GM06990 (cell line): ENCODE measurements at places on chromosomes 11 and 22.

DNA sequence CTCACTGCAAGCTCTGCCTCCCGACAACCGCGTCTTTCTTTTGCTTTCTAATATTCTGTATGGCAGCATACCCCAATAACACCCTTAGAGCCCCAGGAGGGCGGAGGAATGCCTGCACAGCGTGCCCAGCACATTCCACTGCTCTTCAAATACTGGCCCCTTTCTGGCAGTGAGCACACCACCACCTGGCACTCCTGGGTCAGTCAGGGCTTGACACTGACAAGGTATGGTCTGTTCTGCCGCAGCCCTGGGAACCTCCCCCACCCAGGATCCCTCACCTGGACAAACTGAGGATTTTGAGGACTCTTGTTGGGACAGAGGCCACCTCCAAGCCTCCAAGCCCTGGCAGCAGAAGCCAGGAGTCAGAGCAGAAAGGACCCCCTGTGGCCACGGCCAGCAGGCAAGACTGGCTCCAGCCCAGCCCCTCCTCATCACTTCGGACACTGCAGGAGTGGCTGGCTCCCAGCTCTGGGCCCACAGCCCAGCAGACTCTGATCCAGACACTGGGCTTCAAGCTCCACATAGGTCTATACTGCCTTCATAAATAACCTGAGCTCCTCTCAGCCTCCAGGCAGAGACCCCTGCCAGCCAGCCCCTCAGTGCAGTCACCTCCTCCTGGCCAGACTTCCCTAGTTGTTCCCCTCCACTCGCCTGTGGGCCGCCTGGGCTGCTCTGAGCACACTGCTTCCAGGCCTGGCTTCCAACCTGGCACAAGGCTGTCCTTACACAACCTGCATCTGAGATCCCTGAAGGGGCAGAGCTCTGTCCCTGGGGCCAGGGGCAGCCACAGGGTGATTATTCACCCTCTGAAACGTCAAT is 14.5 kb downstream of the CARS1 start:
- DNase-seq, result no peak

GRCh38 chr22:29625090-29625825 is 21.8 kb downstream of the NF2 start:
- no peak for DNase-seq

GRCh38 chr22:44086271-44087088 is 62.4 kb downstream of the PARVB start:
- no peak for DNase-seq

- no peak for DNase-seq
Observed at GRCh38 chr11:44579302-44579761, 13.9 kb downstream of the CD82 start.

GRCh38 chr11:11579012-11579988 is 42.5 kb downstream of the GALNT18 start:
- no peak for DNase-seq

- DNase-seq, result no peak
Observed at GRCh38 chr11:26753723-26754504, 32.1 kb upstream of the SLC5A12 start.

- peak; percentile 37 for DNase-seq
Observed at GRCh38 chr22:24175160-24175808, 6.0 kb upstream of the SUSD2 start.

GRCh38 chr11:86606836-86607481 is 65.5 kb downstream of the ME3 start:
- no peak for DNase-seq

DNA sequence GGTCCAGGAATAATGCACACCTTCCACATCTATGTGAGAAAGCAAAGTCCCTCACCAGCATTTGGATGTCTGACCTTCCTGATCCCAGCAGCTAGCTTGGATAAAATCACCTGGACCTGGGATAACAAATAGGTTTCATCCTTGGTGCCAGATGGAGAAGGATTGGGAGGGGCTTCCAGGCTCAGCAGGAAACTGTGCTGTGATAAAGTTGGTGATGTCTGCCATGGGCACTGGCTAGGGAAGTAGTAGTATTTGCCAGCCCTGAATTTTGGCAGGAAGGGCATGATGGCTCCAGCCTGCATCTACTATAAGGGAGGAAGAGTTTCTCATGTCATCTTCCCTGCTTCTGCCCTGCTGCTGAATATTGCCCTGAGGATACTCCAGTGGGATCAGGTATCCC is 37.5 kb downstream of the C11orf91 start:
- DNase-seq, result no peak

- DNase-seq, result no peak
Observed at GRCh38 chr22:26461188-26461810, 22.3 kb downstream of the HPS4 start.

DNA sequence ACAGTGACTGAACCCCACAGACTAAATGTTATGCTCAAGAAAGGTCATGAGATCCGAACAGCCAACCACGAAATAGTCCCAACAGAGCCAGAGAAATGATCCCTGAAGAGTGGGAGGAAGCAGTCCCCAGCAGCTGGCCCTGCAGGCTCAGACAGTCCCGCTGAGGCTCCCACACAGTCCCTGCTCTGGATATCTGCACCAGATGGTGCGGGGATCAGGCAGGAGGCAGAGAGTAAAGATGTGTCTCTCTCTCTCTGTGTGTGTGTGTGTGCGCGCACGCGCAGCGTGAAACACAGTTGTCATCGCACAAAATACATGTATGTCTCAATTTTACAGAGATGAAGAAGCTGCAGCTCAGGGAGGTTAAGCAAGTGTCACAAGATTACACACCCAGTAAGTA is 27.9 kb downstream of the GUCY1A2 start:
- DNase-seq, result no peak

GRCh38 chr11:1728301-1728700 is 22.1 kb downstream of the IFITM10 start:
- no peak for DNase-seq

GRCh38 chr11:119167933-119168332 is 592 bp upstream of the NLRX1 start:
- no peak for DNase-seq

DNA sequence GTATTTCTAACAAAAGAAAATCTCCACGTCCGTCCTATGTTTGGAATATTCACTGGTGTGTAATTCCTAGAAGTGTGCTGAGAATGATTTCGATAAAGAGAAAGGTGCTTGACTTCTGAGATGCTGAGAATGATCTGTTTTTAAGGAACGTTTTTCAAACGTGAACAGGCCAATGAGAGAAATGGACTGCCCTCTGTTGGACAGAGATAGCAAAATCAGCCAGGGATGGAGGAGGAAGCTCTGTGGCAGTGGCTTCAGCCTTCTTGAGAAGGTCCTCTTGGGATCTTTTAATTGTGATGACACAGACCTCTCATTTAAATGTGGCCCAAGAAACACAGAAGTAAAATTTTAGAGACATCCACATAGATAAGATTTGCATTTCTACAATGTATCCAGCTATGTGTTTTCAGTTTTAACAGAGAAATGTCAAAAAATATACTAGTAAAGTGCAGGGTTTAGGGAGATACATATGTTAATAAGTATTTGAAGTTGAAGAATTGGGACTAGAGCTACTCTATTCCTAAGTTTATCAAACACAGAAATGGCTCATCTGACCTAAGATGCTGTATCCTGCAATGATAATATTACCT is 84.0 kb upstream of the RCN1 start:
- DNase-seq, result no peak

DNA sequence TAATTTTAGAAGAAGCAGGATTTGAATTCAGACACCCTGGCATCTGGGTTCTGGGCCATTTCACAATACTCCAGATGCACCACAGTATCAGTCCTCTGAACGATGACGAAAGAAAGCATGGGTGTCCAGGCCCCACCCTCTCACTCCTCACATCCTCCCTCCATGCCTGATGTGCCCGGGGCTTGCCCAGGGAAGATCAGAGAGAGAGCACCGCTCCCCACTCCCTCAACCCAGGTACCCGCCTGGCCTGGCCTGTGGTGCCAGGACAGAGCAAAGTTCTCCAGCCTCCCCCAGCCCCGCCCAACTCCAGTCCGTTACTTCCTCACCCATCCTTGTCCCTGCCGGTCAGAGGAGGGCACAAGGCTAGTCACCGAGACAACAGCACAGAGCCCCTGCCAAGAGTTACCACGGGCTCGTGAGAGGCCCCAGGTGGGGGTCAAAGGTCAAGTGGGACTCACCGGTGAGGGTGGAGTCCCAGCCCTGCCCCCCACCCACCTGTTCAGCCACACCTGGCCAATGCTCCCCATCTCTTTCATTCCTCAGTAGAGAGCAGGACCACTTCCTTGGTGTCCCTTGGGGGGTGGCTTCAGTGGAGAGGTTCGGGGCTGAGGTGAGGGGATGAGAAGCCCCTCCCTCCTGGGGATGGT is 8.1 kb downstream of the BCL9L start:
- no peak for DNase-seq

GRCh38 chr11:69962152-69962551 is 116.0 kb upstream of the ANO1 start:
- DNase-seq, result no peak

GRCh38 chr22:27654546-27655445 is 146.8 kb downstream of the MN1 start:
- DNase-seq, result no peak
